Heart left ventricle (tissue), 16 donors: ENCODE measurements at places on chromosomes 2 and 18. TPM values are rescaled to one million over a fixed set of nuclear protein-coding genes. Genes with fewer than 3 reads are reported as not detected.
A peak's percentile ranks its signal among the peaks of the same experiment; 100 is the strongest.

The GNAL gene
- 1.8 TPM for total RNA-seq

The EMILIN1 gene
- 28.0 TPM for total RNA-seq

The RAB6C gene
- total RNA-seq, result 0.30 TPM

The HOXD9 gene
- not detected for total RNA-seq

The C2orf92 gene
- 3.7 TPM for total RNA-seq

The KIF3C gene
- total RNA-seq, result 3.1 TPM

The MEP1B gene
- not detected for total RNA-seq

The RGPD3 gene
- not detected for total RNA-seq

The MYO5B gene
- 5.9 TPM for total RNA-seq

The IL18R1 gene
- total RNA-seq, result 4.3 TPM

- no peaks in the 10 kb centered on the region for H3K27me3 ChIP-seq
- no peak overlapping the region for H3K4me3 ChIP-seq
- no peak overlapping the region for H3K27ac ChIP-seq
Observed at GRCh38 chr18:22822024-22822423, 111.1 kb upstream of the RBBP8 start.

DNA sequence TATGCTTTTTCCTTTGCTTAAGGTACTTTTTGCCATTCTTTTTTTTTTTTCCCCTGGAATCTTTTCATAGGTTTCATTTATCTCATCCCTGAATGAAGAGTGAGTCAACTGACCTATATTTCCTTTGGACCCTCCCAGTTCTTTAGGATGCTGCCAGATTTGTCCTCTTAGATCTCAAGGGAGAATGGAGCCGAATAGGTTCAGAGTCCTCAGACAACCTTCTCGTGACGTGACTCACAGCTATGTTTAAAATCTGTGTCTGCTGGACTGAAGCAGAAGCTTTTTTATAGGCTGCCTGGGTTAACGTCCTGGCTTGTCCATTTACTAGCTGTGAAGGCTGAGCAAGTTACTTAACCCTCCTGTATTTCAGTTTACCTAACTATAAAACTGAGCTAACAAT, 358.6 kb downstream of the DLGAP1 start:
- DNase-seq, result no peak
- no peak overlapping the region for H3K27ac ChIP-seq
- no peaks in the 10 kb centered on the region for H3K27me3 ChIP-seq
- H3K4me1 ChIP-seq, result no peaks in the 10 kb centered on the region
- no peak overlapping the region for H3K4me3 ChIP-seq

DNA sequence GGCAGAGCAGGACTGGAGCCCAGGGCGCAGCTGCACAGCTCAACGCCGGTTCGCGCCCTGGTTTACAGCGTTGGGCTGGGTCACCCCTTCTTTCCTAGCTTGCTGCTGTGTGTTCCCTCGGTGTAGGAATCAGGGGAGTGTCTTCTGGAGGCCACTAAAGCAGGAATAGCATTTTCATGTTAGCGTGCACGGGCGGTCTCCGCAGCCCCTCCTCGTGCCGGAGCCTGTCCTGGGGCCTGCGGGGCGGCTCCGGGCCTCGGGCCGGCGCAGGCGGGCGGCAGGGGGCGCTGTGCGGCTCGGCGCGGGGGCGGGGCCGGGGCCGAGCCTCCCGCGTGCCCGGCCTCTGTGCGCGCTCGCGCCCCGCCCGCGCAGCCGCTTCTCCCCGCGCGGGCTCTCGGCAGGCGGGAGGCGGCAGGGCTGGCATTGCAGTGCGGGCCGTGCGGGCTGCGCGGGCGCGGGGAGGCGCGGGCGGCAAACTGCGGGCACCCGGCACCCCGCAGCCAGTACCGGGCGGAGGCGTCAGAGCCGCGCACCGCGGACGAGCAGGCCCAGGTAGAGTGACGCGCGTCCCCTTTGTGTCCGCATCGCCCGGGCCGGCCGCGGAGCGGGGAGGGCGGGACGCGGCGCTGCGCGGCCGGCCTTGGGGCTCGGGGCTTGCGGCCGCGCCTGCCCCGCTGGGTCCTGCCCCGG, at the start of gene RNF144A:
Gene RNF144A, plus strand, starts transcription at position 342 of the 690 bp plus-strand sequence. CDS start 79,515 bp downstream, outside the sequence.
- H3K4me3 ChIP-seq, result peak within 1 kb of the TSS; percentile 75
- H3K27me3 ChIP-seq, result no peaks in the 10 kb centered on the region
- H3K36me3 ChIP-seq, result no peaks in the 10 kb centered on the region
- peak within 1 kb of the TSS; percentile 82 for H3K27ac ChIP-seq

GRCh38 chr2:234025891-234026401, 24.6 kb upstream of the SPP2 start:
- H3K27me3 ChIP-seq, result peaks cover 3% of the 10 kb centered on the region
- no peak overlapping the region for H3K27ac ChIP-seq
- H3K4me1 ChIP-seq, result no peaks in the 10 kb centered on the region

DNA sequence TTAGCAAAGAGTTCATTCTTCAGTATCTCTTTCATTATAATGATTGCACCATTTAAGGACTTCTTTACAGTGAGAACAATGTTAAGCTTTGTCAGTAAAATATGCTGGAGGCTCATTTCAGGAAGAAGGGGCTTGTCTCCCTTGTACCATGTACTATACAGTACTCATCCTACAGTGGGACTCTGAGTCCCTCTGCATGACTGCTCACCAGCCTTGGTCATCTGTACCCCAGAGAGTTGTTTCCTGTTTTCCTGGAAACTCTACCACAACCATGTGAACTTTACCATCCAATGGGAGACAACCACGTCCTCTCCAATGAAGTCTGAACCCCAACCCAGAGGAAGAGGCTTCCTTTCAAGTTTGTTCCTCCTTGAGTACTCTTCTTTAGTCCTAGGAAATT, 1171.1 kb upstream of the CRIM1 start:
- no peaks in the 10 kb centered on the region for H3K36me3 ChIP-seq
- H3K27me3 ChIP-seq, result no peaks in the 10 kb centered on the region

DNA sequence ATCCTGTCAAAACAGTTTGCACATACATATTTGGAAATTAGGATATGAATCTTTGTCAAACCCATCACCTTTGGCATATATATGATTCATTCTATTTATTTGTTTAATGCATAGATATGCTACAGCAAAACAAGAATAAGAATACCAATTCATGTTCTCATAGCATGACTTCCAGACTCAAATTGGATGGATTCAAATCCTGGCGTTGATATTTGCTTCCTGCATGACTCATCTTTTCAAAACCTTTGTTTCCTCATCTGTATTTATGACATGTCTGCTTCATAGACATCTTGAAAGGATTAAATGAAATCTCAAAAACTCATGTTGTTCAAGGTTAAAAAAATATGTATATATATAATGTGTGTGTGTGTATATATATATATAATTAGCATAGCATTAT, 261.3 kb downstream of the MBD5 start:
- no peaks in the 10 kb centered on the region for H3K27me3 ChIP-seq
- DNase-seq, result no peak
- peaks cover 8% of the 10 kb centered on the region for H3K4me1 ChIP-seq
- no peak overlapping the region for H3K4me3 ChIP-seq
- H3K36me3 ChIP-seq, result no peaks in the 10 kb centered on the region
- H3K27ac ChIP-seq, result no peak overlapping the region

- no peak overlapping the region for H3K4me3 ChIP-seq
- DNase-seq, result no peak
- H3K4me1 ChIP-seq, result peaks cover 9% of the 10 kb centered on the region
- no peak overlapping the region for H3K27ac ChIP-seq
- no peaks in the 10 kb centered on the region for H3K27me3 ChIP-seq
Observed at GRCh38 chr2:3571284-3571683, 3.8 kb upstream of the RPS7 start.

GRCh38 chr2:197249381-197250083, 61.0 kb downstream of the ANKRD44 start:
- H3K27me3 ChIP-seq, result no peaks in the 10 kb centered on the region
- H3K27ac ChIP-seq, result no peak overlapping the region
- H3K36me3 ChIP-seq, result no peaks in the 10 kb centered on the region
- DNase-seq, result no peak
- H3K4me1 ChIP-seq, result no peaks in the 10 kb centered on the region

DNA sequence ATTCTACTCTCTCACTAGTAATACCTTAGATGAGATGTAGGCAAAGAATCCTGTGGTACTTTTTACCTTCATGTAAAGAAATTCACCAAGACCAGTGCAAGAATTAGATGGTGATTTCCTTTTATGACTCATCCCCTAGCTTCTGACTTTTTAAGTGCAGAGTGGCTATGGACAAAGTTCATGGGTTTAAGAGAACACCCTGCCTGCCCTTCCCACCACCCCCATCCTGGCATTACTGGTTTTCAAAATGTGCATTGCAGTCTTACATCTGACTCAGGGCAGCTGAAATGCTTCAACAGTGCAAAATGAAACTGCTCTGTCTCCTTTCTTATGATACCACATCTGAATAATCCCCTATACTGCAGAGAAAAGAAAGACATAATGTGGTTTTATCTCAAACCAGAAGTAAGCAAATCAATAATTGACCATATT, 22.6 kb downstream of the MAIP1 start:
- H3K27me3 ChIP-seq, result no peaks in the 10 kb centered on the region
- H3K36me3 ChIP-seq, result no peaks in the 10 kb centered on the region
- no peak overlapping the region for H3K4me3 ChIP-seq

GRCh38 chr18:57077786-57078552, 68.9 kb upstream of the BOD1L2 start:
- no peak for DNase-seq
- H3K4me3 ChIP-seq, result no peak overlapping the region

DNA sequence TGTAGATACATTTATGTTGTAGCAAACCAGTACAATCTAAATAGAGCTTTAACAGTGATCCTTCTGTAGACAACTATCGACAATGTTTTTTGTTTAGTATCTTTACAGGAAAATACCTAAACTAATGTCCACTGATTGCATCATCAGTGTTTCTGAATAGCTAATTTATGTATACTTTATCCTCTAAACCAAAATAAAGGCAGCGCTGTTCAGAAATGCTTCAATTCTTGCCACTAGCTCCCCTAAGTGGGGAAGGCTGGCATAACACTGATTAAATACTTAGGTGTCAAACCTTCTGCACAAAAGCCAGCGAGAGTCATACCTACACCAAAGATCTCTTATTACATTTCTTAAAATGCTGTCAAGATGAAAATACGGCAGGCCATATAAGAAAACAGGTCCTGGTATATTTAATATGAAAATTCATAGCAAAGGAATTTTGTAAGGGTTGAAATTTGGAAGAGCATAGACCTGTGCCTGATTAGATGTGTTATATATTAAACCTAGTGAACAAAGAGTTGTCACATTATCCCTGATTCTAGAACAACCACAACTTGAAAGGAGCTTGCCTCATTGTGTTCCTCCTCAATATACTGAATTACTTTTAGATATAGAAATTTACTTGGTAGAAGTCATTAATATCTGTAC, 1693.4 kb upstream of the SLC39A10 start:
- H3K4me1 ChIP-seq, result no peaks in the 10 kb centered on the region
- no peak overlapping the region for H3K4me3 ChIP-seq
- no peak overlapping the region for H3K27ac ChIP-seq
- no peaks in the 10 kb centered on the region for H3K36me3 ChIP-seq
- no peak for DNase-seq

GRCh38 chr2:9471206-9471605, 3.1 kb upstream of the IAH1 start:
- H3K4me3 ChIP-seq, result no peak overlapping the region
- no peak for DNase-seq
- H3K27ac ChIP-seq, result no peak overlapping the region
- peaks cover 42% of the 10 kb centered on the region for H3K36me3 ChIP-seq

GRCh38 chr18:58213440-58213839, 169.4 kb downstream of the NEDD4L start:
- no peak for DNase-seq
- H3K36me3 ChIP-seq, result no peaks in the 10 kb centered on the region
- H3K27me3 ChIP-seq, result no peaks in the 10 kb centered on the region
- H3K4me1 ChIP-seq, result peaks cover 4% of the 10 kb centered on the region

DNA sequence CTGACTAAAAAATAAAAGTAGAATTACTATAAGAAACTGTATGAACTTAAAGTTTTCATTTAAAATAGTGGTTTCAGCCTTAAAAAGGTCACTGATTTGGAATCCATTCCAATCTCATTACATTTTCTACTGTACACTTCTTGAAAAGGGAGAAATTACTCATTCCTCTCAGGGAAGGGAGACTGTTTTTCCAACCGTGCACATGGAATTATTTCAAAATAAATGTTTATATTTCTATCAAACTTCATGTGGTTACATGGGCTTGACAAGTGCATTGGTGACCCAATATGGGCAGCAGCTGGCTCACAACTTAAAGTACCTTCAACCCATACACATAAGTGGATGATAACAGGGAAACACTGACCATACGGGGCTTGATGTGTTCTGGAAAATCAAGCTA, 324.5 kb upstream of the THUMPD2 start:
- no peak for DNase-seq
- no peaks in the 10 kb centered on the region for H3K36me3 ChIP-seq

DNA sequence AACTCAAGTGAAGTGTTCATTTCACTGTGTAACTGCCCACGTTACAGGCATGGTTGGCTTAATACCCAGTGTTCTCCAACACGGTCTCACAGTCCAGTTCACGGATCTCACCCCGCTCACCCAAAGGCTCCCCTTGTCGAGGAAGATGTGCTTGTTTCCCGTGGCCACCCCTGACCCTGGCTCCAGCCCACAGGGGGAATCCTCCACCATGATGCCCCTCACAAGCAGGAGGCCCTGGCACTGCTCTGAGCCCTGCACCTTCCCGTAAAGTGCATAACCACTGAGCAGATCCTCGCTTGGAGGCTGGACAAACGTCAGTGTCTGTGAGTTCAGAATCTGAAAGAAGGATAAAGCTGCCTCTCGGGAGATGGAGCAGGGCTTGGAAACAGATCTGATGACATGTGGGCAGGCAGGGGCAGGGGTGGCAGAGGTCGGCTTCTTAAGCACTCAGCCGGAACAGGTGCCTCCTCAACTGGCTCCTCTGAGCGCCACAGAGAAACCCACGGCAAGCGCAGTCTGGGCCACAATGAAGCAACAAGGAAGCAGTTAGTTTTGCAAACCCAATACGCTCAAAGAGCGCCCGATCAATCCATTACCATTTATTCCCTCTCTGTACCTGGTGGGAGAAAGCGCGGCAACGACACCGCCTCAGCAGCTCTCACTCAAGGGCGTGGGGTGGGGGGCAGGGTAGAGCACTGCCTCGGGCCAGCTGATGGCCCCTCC, 17.6 kb downstream of the HDAC4 start:
- DNase-seq, result no peak
- no peaks in the 10 kb centered on the region for H3K27me3 ChIP-seq
- no peaks in the 10 kb centered on the region for H3K4me1 ChIP-seq
- no peaks in the 10 kb centered on the region for H3K36me3 ChIP-seq

GRCh38 chr2:27843992-27844391, 46.2 kb downstream of the RBKS start:
- H3K36me3 ChIP-seq, result no peaks in the 10 kb centered on the region
- no peak for DNase-seq
- H3K27ac ChIP-seq, result no peak overlapping the region
- no peaks in the 10 kb centered on the region for H3K27me3 ChIP-seq

GRCh38 chr2:157874997-157875640, 1.0 kb downstream of the ACVR1 start:
- H3K27me3 ChIP-seq, result no peaks in the 10 kb centered on the region
- peak overlapping the region; percentile 98 for H3K27ac ChIP-seq
- peaks cover 50% of the 10 kb centered on the region for H3K4me1 ChIP-seq
- peak overlapping the region; percentile 79 for H3K4me3 ChIP-seq

- H3K27me3 ChIP-seq, result no peaks in the 10 kb centered on the region
- H3K4me1 ChIP-seq, result no peaks in the 10 kb centered on the region
- no peak for DNase-seq
- H3K27ac ChIP-seq, result no peak overlapping the region
Observed at GRCh38 chr2:126513033-126513432, 142.9 kb upstream of the GYPC start.

- no peak overlapping the region for H3K27ac ChIP-seq
- no peaks in the 10 kb centered on the region for H3K36me3 ChIP-seq
- no peak for DNase-seq
- no peak overlapping the region for H3K4me3 ChIP-seq
- H3K4me1 ChIP-seq, result no peaks in the 10 kb centered on the region
Observed at GRCh38 chr2:7984693-7985353, 697.0 kb upstream of the ID2 start.
